Neural progenitor cell (in vitro differentiated cells): ENCODE measurements at places on chromosomes 16 and 17. TPM values are rescaled to one million over a fixed set of nuclear protein-coding genes. Genes with fewer than 3 reads are reported as not detected.

DNA sequence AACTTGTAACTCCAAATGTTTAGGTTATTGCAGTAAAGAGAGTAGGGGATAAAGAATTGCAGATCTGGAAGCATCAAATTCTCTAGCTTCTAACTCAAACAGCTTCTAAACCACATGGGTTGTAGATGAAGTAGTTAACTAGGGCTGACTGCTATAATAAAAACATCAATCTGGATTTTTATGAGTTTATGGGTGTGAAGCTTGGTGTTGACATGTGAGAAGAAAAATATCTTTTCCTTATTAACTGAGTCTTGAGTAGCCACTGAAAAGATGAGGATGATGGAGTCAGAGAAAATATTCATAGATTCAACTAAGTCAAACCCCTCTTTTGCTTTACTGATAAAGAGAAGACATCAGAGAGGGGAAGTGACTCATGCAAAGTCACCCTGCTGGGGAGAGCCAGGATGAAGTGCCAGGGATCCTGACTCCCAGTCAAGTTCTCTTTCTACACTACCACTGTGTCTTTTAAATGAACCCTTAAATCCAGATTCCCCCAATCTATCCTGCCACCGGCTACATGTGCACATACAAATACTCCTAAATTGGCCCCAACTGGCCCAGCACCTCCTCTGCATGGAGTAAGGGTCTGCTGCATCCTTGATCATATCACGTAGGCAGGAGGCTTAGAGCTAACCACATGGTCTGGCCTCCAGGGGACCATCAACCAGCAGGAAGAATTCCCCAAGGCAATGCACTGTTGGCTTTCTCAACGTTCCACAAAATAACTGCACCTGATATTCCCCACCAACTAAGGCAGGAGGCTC, 264.0 kb upstream of the CCL2 start:
- no peak for DNase-seq

Gene SPNS2
- total RNA-seq, result 0.34 and 1.7 TPM in 2 replicates

Gene KRT23
- total RNA-seq, result 0.60 TPM in 1 of 2 replicates, not detected in the other

GRCh38 chr16:20871258-20871657, 28.9 kb downstream of the DCUN1D3 start:
- no peak for DNase-seq
